ENCODE measurements at places on chromosomes 16 and 17. TPM values are rescaled to one million over a fixed set of nuclear protein-coding genes. Genes with fewer than 3 reads are reported as not detected.

DNA sequence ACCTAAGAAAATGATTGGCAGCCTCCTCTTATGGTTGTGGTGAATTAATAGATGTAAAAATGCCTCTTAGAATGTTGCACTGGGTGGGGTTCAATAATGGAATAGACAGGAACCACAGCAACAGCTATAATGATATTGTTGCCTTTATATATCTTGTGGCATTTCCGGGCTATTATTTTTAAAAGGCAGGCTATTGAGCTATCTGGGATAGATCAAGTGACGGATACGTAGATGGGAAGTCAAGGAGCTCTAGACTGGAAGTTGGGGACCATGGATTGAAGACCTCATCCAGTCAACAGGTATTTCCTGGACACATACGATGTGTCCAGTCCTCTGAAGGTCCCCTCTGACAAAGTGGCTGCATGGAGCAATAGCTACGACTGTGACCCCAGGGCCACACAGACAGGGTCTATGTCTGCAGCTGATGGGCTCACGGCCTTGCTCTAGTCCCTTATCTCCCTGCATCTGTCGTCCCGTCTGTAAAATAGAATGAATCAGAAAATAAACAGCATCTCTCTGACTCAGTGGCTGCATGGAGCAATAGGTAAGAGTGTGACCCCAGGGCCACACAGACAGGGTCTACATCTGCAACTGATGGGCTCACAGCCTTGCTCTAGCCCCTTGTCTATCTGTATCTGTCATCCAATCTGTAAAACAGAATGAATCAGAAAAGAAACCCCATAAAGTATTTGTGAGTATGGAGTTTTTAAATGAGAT is 117.7 kb upstream of the FOXF1 start:
- DNase-seq: no peak

The NBR1 gene
- total RNA-seq: 55.1 TPM

- no peak for DNase-seq
Observed at GRCh38 chr17:76270127-76270592, 5.0 kb downstream of the UBALD2 start.

DNA sequence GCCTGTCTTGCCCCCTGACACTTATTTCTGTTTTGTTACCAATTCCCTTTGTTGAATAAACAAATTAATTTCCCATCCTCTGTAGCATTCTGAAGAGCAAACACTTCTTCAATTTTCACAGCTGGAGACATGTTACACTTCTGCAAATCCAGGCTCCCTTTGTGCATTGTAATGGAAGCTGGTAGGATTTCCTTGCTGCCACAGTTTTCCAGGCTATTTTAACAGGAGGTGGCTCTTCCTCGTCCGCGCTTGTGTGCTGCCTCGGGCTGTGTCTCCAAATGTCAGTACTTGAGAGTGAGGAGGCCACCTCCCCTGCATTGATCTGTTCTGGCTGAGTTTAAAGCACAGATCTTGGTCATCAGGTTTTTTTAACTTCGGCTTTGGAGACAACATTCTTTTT is 40.0 kb downstream of the SOST start:
- no peak for DNase-seq

The EXOC3L1 gene
- not detected for total RNA-seq

DNA sequence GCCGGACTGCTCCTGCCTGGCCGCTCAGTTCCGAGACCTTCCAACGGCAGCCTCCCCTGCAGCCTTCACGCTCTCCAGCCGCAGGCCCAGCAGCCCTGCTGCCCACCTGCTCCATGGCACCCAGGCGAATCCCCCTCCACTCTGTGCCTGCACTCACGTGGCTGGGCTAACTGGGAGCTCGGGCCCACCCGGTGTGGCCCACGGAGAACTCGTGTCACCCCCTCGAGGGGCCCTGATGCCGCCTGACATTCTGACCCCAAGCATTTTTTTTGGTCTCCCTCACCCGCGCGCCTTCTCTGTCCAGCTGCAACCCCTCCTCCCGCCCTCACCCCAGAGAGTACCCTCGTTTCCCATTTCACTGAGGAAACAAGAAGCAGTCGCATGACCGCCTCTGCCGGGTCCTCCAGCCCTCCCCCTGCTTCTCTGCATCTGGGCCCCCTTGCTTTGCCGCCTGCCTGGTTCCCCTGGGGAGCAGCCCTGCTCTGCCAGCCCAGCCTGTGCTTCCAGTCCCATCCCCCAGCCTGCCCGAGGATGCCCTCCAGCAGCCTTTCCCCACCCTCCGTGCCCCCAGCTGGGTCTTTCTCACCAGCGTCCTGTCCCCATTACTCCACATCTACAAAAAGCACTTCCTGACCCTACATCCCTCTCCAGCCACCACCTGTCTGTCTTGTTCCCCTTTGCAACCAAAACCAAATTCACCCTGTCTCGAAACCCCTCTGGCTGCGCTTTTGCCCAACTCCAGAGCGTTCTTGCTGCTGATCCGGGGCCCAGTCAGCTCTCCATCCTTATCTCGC is 146.4 kb upstream of the CHMP6 start:
- DNase-seq: peak; percentile 7

DNA sequence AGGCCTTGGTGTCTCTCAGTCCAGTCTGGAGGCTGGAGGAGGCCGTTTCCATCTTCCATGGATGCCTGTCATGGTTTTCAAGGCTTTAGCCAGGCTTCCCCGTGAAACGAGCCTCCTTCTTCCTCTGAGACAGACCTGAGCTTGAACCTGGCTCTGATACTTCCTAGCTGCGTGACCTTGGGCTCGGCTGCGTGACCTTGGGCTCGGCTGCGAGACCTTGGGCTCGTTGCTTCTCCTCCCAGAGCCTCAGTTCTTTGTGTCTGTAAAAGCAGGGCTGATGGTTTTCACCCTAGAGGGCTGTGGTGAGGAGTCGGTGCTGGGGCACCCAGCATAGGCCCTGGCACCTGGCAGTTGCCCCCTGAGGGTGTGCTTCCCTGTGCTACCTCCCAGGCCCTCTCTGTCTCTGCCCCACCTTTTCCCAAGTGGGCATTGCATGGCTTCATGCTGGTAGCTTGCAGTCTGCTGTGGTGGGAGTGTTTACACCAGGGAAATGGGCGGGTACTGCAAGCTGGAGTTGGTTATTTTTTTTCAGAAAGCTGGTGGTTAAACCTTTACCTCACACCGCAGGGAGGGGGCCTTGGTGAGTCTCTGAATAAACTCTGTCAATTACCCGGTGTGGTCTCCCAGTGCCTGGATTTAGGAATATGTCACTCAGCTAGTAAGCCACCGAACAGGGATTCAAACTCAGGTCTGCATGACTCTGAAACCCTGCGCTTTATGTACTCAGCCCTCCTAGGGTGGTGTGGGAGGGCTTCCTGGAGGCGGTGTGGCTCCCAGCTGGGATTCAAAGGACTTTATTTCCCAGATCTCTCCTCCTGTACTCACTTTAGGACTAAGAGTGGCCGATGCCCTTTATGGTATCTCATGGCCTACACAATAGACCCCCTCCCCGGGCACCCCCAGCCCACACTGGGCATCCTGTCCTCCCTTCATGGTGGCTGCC is 129.0 kb upstream of the CIBAR2 start:
- DNase-seq: no peak

The SLC22A31 gene
- 0.76 TPM for total RNA-seq

GRCh38 chr17:57570724-57571344 is 174.3 kb downstream of the CCDC182 start:
- no peak for DNase-seq

Data from T-helper 17 cell (primary cell).